ENCODE measurements at places on chromosomes 3 and 15.

DNA sequence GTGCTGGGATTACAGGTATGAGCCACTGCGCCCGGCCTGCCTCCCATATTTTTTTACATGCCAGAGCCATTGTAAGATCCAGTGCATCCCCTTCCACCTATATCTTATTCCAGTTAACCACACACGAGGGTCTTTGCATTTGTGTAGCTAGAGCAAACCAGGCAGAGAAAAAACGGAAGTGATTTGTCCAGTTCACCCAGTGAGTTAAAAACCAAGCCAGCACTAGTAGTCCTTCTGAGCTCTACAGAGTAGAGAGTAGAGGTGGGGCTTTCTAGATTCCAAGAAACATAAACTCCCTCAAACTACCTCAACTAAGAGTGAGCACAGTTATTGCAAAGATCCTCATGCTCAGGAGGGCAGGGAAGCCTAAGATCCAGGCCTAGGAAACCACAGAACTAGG, 34.7 kb downstream of the TMEM158 start:
- no peak for DNase-seq

- DNase-seq = peak; percentile 66
Measured at GRCh38 chr3:187900993-187901755, 155.9 kb upstream of the BCL6 start.

GRCh38 chr3:167839460-167840134, 104.1 kb downstream of the SERPINI1 start:
- no peak for DNase-seq

DNA sequence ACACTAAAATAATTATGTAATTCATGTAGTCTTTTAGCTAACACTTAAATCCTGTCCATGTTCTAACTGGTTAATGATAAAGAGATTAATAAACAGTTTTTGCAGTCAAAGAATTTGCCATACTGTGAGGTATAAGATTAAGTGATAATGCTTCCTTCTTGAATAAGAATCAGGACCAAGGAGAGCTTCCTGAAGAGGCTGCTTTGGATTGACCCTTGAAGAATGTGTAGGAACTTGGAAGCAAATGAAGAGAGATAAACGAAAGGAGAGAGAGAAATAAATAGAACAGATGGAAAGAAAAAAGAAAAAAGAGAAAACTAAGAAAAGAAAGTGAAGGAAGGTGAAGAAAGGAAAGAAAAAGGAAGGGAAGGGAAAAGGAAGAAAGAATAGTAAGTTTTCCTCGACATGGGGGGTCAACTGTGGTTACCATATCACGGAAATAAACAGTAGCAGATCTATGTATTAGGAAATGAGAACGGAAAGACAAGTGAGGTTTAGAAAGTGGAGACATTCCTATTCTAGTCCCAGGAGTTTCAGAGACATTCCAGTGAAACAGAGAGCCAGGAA, 539.8 kb downstream of the FGF12 start:
- no peak for DNase-seq

GRCh38 chr3:147680837-147681483, 271.8 kb downstream of the ZIC1 start:
- no peak for DNase-seq

DNA sequence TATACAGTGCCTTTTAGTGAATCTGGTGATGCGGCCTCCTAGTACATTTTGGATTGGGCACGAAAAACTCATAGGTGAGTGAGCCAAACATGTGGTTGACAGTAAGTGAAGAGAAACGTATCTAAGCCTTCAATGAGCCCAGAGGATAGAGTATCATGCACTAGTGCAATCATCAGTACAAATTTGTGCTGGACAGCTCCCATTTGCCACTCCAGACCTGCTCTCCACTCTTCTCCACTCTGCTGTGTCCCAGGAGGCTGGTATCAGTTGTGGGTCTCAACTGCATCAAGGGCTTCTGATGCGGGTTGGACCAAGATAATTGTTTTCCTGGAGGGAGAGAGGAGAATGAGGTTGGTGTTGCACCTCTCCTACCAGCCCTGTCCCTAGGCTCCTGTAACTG, 9.1 kb upstream of the RASGRF1 start:
- no peak for DNase-seq

GRCh38 chr3:180633722-180634121, 31.8 kb downstream of the TTC14 start:
- no peak for DNase-seq

- no peak for DNase-seq
Measured at GRCh38 chr3:125440559-125440955, 65.4 kb upstream of the ZNF148 start.

GRCh38 chr3:160455846-160456245, 6.3 kb upstream of the TRIM59 start:
- DNase-seq = no peak

DNA sequence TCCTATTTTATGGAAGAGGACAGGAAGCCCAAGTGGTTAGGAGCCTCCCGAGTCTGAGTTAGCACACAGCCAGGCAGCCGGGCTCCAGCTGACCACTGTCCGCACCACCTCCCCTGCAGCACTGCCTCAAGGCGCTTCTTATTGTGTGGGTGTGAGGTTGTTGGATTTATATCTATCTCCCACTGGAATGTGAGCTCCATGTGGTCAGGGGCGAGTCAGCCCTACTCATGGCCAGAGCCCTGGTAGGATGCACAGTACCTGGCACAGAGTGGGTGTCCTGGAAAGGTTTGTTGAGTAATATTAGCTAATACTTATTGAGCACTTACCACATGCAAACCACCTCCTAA, 9.7 kb upstream of the FBLN2 start:
- no peak for DNase-seq

GRCh38 chr15:80530737-80531365, 126.7 kb downstream of the ARNT2 start:
- no peak for DNase-seq

DNA sequence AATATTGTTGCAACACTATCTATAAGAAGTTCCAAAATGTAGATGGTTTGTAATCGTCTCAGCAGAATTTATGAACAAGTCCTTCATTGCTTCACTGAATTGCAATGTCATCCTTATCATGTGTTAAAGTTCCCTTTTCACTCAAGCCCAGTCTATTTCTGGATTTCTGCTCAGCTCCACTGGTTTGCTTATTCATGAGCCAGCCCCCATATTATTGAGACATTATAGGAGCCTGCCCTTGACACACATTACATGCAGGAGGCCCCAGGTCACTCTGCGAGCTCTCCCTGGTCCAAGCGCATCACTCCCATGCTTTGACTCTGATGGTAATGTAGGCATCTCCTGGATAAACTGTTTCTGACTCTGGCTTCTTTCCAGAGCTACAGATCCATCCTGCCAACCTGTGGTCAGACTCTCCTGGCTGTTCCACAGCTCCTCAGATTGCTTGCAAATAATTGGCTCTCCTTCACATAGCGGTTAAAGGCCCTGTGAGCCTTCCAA, 56.9 kb downstream of the ABTB1 start:
- peak; percentile 11 for DNase-seq

DNA sequence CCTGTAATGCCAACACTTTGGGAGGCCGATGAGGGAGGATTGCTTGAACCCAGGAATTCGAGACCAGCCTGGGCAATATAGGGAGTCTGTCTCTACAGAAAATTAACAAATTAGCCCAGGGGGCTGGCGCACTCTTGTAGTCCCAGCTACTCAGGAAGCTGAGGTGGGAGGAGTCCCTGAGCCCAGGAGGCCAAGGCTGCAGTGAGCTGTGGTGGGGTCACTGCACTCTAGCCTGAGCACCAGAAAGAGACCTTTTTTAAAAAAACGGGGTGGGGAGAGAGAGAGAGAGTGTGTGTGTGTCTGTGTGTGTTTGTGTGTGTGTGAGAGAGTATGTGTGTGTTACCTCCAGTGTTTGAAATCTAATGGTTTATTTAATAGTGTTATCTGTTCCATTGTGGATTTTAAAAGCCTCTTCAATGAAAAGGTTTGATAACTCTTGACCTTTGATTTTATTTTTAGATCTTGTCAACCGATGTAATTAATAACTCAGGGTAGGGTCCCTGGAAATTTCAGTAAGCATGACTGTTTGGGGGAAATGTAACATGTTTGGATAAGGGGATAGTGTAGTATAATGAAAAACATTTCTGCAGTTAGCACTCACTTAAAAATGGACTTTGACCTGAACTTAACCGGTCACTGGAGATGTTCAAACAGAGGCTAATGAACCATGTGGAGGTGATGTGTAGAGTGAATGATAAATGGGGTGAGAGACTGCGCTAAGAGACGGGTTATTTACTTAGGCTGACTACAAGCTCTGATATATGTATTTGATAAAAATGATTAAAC, 29.7 kb downstream of the LRCH3 start:
- no peak for DNase-seq

DNA sequence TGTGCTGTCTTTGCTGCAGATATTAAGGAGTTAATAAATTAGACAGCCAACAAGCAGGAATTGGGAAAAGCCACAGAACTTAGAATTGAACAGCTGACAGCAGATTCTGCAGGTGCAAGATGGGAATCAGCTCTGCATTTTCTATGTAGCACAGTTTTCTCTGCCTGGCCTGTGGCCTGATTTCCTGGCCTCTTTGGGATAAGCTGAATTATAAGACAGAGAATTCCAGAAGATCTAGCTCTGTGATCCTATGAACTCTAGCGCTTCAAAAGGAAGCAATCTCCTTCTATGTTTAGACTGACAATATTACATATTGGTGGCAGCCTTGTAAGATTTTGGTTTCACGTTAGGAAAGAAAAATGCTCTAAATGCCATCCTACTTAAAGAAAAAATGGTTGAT, 24.0 kb upstream of the SOX2 start:
- DNase-seq = no peak

DNA sequence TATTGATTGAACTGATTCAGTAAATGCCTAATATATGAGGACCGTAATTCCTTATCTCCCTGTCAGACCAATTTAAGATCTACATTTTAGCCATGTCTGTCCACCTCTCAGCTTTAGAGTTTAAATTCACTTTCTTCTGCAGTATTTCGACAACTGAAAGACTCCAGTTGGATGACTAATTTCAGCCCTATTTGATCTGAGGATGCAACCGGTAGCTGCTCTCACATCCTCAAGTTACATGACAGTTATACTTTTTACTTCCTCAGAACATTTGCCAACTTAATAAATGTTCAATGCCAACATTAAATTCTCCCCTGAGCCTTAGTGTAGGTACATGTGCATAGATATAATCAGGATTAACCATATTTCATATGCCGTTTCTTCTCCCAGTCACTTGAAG, 2.5 kb upstream of the HHLA2 start:
- no peak for DNase-seq

DNA sequence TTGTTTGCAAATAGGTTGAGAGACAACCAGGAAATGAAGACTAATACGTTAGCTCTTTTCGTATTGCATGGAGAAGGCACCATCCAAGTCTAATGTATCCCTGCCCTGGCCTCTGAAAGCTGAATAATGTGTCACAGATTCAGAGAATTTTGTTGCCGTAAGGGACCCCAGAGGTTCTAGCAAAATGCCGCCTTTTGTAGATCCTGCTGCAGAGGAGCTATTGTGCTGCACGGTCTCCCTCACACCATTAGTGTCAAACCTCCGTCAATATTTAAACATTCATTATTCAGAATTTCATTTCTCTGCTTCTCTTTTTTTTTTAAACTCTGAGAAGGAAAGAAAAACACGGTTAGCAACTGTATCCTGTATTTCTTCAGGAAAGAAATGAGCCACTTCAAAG, 238.7 kb downstream of the EPHB1 start:
- no peak for DNase-seq

DNA sequence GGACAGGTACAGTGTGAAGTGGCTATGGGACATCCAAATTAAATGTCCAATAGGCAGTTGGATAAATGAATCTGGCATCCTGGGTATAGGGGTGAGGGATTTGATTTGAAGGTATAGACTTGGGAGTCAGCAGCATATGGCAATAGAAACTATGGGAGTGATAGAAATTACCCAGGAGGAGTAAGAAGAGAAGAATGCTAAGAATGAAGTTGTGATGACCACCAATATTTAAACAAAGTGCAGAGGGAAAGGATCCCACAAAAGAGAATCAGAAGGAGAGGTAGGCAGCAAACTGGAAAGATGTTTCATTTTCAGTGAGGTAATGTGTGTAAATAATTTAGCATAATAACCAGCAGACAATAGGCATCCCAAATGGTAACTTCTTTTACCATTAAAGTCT, 13.8 kb upstream of the MSL2 start:
- DNase-seq = no peak

DNA sequence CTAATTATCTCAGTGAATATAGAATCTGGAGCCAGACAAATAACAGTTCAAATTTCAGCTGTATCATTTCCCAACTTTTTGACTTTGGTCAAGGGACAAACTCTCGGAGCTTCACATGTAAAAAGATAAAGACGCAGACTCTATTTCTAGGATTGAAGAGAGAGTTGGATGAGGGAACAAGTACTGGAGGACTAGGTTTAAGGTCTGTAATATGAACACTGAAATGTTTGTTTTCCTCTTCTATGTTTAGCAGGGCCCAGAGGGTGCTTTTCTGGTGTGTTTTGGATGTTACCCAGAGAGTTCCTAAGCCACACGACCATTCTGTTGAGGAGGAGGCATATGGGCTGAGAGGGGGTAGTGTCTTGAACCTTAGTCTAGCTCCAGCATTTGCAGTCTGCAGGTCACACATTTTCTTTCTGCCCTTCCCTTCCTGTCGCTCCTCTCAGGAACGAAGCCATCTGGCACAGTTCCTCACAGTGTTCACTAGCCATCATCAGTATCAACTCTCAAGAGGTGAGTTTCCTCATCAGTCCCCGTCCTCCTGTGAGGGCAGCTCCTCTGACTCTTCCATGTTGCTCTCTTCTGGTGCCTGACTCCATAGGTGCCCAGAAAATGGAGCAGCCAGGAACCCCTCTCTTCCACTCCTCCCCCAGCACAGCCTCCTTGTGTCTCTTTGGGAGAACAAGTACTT, 250.1 kb downstream of the SQOR start:
- no peak for DNase-seq

GRCh38 chr3:50656417-50657195, 18.1 kb upstream of the DOCK3 start:
- no peak for DNase-seq

DNA sequence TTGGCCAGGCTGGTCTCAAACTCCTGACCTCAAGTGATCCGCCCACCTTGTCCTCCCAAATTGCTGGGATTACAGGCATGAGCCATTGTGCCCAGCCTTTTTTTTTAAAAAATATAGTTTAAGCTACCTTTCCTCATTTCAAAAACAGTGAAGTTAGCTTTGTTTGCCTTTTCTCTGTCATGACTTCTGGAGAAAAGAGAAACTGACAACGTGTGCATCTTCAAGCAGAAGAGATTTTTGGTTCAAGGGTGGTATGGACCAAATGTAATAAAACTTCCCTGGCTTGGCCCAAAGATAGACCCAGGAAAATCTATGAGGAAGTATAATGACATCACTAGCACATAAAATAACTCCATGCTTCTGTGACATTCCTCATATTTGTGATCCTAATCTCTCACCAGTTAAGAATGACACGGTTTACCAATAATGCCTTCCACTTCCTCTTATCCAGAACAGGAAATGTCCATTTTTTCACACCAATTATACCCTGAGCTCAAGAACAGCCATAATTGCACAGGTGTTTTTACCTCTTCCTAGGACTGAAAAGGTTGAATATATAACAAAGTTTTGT, 781.2 kb upstream of the NR2F2 start:
- DNase-seq = no peak
